H4 (cell line): ENCODE measurements at places on chromosomes 1 and 21. TPM values are rescaled to one million over a fixed set of nuclear protein-coding genes. Genes with fewer than 3 reads are reported as not detected.
A peak's percentile ranks its signal among the peaks of the same experiment; 100 is the strongest.

DNA sequence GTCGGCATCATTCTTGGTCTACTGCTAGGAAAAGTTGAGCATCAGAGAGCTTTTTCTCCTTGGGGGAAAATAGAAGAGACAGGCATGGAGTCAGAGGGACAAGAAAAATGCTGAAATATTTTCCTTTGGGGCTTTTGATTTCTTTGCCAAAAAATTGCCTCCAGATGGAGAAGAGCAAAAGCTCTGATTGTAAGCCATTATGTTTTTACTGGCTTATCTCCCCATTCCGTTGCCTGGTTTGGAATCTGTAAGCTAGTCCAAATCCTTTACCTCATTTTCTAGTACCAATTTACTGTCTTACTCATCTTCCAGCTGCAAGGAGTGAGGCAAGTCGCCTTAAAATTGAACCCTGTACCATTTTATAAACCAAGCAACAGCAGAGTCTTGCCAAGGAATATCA, 23.3 kb upstream of the NBL1 start:
- no peak for DNase-seq

The AADACL4 gene
- not detected in 2 replicates for total RNA-seq

DNA sequence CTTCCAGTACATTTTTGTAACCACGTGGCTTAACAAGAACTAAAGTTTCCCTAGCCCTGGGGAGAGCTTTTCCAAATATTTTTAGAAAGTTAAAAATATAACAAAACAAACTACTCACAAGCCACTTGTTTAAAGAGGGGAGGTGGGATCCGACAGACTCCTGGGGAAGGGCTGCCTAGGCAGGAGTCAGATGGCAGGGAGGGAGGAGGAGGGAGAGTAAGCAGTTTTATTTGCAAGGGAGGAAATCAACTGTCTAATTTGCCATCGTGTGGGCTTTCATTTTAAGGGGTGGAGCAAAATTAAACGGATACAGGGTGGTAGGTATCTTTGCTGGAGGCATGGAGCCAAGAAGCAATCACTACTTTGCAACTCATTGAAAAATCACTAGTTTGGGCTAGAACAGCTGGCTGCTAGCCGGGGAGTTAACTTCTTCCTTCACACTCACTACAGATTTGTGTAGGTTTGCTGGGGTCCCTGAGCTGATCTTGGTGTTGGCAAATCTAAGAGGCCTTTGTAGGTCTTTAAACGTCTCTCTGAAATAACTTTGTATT, 8.8 kb downstream of the BARHL2 start:
- no peak for DNase-seq

DNA sequence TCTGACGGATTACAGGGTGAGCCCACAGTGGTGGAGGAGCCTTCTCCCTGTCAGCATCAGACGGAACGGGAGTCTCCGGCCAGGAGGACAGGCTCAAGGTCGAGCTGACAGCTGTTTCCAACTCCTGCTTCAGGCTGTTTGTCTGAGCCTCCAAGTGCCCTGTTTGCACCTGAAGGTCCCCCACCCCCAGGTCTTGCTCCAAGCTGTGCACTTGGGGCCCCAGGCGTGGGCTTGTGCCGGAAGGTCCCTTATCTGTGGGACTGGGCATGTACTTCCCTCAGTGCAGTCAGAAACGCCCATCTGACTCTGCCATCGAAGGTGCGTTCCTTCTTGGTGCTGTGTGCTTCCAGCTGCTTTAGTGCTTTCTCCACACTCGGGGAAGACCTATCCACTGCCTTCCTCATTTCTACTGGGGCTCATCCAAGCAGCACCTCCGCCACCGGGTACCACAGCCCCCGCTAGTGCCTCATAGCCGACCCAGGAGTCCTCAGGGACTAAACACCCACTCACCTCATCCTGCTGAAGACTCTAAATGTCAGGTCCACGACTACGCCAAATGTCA, 29.5 kb upstream of the CR2 start:
- no peak for DNase-seq

The DPT gene
- total RNA-seq: 0.15 TPM in 1 of 2 replicates, not detected in the other

The CD1D gene
- total RNA-seq: 0.64 and 2.0 TPM in 2 replicates

The CCDC185 gene
- total RNA-seq: not detected in 2 replicates

The IFI16 gene
- 31.8 and 54.0 TPM in 2 replicates for total RNA-seq

DNA sequence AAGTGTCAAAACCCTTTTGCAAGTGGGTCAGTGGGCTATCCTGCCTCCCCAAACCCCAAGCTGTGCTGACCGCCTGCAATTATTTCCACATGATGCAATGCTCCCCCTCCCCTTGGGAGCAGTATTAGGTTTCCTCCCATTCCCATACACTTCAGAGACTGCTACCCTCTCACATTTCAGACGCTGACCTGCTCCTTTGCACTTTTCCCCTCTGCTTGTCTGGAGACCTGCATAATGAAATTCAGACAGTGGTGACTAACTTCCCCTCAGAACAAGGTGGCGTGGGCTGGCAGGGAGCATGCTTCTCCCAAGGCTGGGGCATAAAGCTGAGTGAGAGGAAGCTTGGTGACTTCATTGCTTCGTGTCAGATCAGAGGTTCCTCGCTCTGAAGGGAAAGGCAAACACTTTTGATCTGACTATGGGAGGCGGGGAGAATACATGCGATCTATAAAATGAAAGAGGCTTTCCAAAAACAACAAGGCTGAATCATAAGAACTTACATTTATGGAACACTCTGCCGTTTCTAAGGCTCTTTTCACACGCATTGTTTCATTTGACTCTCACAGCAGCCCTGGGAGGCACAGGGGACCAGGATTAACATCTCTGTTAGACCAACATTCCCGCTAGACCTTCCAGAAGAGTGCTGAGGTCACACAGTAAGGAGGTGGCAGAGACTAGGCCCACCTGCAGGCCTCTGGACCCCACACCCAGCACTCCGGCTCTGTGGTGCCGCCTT, 27.5 kb upstream of the ROR1 start:
- peak; percentile 49 for DNase-seq

The CR2 gene
- total RNA-seq: 0.02 and 0.08 TPM in 2 replicates

DNA sequence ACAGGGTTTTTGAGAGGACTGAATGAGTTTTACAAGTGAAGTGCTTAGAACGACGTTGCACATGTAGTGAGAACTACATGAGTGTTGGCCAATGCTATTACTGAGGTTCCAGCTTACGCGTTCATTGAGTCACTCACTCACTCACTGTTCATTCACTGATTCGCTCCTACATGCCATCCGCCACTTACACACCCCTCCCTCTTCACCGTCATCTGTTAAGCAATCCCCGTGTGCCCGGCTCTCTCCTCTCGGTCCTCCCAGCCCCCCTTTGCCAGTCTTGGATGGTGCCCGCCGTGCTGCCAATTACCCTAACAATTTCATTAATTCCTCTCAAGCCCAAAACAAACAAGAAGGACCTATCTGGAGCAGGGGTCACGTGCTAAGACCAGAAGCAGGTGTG, 27.3 kb upstream of the EPHA2 start:
- DNase-seq: no peak

DNA sequence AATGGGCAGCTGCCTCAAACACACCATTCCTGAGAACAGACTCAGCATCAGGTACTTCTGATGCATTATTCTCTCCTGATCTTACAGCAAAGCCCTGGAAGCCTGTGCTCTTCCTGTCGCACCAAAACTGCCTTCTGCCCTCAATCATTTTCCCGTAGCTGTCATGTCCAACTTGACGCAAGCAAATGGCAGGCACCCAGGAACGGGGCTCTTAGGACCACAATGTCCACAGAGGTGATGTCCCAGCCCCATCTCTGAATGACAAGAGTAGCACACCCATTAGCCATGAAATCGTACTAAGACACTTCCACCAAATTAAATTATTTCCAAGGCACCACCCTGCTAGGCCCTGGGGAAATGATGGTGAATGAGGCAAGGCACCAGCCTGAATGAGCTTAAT, 47.1 kb downstream of the PTPN14 start:
- DNase-seq: no peak

DNA sequence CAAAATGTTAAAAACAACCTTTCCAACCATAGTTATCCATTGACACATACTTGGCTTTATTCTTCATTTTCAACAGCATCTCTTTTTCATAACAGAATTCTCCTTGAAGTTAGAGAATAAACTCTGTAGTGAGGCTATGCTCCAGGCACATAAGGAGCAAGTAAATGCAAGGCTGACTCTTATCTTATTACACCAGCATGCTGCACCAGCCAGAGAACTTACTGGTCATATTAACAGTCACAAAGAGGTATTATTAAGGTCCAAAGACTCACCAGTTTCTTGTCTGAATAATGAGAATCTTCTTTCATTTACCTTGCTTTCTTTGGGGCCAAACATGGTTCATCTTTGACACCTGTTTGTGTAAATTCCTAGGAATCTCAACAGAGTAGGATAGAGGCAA, 71.3 kb upstream of the IVNS1ABP start:
- no peak for DNase-seq

- DNase-seq: no peak
Observed at GRCh38 chr1:65409314-65409713, 11.2 kb upstream of the LEPR start.

- DNase-seq: peak; percentile 91
Observed at GRCh38 chr1:44808063-44808937, at the start of gene BTBD19. Gene BTBD19, plus strand, starts transcription at chr1:44808523. Its CDS starts 298 bp downstream, at chr1:44808821.

- DNase-seq: no peak
Observed at GRCh38 chr1:93702828-93703183, 21.2 kb upstream of the BCAR3 start.

DNA sequence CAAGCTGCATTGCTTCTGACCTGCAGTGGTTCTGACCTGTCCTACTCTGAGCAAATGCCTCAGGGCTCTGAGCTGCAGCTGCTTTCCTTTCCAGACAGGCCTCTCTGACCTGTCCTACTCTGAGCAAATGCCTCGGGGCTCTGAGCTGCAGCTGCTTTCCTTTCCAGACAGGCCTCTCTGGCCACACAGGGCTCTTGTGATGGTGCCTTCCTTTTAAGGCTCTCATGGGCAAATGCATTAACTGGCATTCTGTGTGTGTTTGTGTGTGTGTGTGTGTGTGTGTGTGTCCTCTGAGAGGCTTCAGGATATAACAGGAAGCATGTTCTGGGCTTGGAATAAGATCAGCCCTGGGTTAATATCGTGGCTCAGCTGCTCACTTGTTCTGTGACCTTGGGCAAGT, 131.3 kb downstream of the NTPCR start:
- DNase-seq: no peak

DNA sequence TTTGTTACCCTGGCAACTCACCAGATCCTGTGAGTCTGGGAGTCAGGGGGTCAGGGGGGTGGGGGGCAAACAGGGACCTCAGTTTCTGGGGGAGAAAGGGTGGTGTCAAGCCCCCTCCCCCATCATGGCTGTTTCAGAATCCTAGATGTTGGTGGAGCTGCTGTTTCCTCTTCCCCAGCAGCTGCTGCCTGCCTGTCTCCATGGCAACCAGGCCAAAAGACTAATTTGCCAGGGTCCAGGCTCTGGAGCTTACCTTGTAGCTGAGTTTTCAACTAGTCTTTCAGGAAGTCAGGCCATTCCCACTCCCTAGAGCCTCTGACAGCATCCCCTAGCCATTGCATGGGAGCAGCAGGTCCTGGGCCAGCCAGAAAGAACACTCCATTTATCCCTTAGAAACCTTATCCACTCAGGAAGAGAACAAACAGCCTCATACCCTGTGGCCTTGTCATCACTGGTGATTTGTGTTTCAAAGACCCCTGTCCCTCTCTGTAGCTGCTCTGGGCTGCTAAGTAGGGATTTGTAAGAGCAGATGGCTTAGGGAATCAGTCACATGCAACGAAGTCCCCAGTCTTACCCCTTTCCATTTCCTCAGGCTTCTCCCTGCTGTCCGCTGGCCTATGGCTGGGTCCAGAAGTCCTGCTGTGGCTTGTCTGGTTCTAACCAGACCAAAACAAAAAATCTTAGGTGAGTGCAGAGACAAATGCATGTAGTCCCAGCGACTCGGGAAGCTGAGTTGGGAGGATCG, 21.5 kb upstream of the STMN1 start:
- no peak for DNase-seq

DNA sequence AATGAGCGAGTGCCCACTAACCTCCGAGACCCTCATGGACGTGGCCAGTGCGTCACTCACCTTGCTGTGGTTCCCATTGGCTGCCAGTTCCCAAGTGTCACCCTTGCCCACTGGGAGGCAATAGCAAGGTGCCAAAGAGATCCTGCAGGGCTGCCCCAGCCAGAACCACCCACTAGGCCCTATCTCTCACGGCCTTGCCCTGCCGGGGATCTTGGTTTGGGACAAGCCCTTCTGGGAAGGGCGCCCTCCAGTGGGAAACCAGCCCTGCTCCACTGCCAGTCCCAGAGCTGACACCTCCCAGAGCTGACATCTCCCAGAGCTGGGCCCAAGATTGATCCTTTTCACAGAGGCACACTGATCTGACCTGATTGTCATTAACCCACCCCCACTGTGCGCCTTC, 2.1 kb upstream of the SELENON start:
- DNase-seq: no peak

DNA sequence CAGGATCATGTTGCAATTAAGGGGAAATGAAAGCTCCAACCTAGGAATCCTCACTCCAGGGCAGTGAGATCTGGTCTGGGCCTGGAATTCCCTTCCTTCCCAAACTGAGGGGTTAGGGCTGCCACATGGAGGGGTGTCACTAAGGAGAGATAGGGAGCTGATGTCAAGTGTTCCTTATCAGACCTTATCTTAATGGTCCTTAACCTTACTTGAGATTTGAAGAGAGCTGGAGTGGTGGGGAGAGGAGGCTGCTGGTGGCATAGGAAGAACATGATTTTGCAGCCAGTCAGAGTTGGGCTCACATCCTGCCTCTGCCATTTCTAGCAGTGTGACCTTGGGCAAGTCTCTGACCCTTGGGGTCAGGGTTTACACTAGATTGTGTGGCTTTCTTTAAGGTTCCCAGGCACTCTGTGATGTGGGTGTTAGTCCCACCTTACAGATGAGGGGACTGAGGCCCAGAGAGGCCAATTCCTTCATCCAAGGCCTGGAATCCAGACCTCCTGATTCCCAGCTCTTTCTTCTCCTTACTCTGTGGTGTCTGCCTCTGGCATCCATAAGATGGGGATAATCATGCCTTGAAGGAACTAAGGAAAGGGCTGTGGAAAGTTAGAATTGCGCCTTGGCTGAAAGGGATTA, 56.3 kb upstream of the SYNC start:
- no peak for DNase-seq

The RHOU gene
- total RNA-seq: 2.1 and 2.8 TPM in 2 replicates

DNA sequence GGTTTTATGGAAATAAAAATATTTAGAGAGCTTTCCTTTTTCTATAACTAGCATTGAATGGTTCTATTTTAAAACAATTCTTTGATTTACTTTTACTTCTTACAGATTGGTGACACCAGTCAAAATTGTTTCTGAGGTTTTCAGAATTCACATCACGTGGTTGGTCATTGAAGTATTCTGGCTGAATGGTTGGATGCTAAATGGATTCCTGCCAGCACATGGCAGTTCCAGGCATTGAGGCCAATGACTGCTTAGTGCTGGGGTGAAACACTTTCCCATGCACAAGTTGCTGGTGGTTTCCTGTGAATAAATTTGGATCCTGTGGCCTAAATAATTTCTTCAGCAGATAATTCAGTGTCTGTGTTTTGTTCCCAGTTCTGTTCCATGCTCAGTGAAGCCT, 20.6 kb downstream of the NCAM2 start:
- peak; percentile 23 for DNase-seq

DNA sequence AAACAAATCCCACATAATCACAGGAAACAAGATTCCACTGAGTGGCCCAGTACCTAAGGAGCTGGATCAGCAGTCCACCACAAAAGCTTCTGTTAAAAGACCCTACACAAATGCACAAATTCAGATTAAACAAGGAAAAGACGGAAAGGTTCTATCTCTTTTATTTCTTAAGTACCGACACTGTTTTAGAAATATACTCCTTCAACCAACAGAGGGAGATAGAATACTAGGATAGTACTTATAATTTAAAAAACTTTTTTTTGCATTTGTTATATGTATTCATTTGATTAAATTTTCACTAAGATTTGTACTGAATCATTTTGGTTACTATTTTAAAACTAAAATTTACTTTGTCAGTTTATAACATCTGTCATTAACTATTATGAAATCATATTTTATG, 12.5 kb downstream of the CDC7 start:
- no peak for DNase-seq
